ENCODE measurements at places on chromosomes 7 and 10.
A peak's percentile ranks its signal among the peaks of the same experiment; 100 is the strongest.

GRCh38 chr7:134073276-134073675, 53.9 kb upstream of the LRGUK start:
- DNase-seq, result no peak

- DNase-seq, result no peak
These were observed 624.5 kb downstream of the LRMDA start for GRCh38 chr10:76055963-76056362.

- peak; percentile 88 for DNase-seq
These were observed 8.4 kb upstream of the UCN3 start for GRCh38 chr10:5356302-5356763.

DNA sequence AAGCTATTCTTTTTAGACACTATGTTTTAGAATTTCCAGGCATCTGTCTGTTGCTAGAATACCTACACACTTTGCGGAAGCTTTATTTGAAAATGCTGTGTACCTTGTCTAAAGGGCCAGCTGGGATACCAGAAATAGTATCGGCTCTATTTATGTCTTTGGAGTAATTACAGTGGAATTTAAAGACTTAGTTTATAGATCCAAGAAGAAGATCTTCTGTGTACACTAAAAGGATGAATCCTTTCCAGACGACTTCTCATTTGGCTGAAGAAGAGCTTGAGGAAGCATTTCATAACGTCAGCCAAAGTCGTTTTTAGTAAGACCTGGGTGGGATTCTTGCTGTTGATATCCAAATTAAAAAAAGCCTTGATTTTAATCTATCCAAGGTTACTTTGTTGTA, 365.9 kb downstream of the INHBA start:
- no peak for DNase-seq

DNA sequence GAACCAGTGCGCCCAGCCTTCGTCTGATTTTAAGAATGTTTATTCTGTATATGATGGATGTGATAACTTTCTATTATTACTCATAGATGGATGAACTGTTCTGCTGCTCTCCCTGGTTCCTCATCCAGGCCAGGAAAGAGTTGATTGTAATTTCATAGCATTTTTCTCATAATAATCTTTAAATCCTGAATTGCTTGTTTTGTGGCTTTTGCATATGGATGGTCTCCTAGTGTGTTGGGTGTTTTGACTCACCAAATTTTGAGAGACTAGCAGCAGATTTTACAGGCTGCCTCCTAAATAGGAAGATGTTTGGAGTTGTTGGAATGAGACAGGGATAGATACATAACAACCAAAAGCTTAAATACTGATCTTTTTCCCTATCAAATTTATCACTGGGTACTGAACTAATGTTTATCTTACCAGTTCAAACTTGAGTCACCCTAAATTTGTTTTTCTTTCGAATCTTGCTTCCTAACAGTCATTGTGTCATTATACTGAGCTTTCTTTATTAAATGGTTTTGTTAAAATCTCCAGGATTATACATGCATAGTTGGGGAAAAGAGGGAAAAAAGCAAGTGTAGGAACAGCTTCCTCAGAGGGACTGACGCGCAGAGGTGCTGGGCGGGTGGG, 106.0 kb upstream of the GATA3 start:
- no peak for DNase-seq

- no peak for DNase-seq
These were observed 41.1 kb downstream of the PPP1R3C start for GRCh38 chr10:91591797-91592174.

- DNase-seq, result no peak
These were observed 254.8 kb downstream of the PHF14 start for GRCh38 chr7:11228515-11228914.

GRCh38 chr7:82623812-82624211, 180.2 kb upstream of the CACNA2D1 start:
- no peak for DNase-seq

DNA sequence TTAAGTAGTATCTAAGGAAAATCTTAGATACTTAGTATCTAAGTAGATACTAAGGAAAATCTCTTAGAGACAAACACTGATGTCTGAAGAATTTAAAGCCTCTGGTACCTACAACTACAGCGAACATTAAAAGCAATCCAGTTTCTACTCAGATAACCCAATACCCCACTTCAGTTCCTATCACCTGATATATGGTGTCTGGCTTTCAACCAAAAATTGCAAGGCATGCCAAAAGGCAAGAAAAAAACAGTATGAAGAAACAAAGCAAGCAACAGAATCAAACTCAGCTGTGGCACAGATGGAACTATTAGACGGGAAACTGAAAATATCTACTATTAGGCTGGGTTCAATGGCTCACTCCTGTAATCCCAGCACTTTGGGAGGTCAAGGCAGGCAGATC, 31.1 kb downstream of the ARHGAP12 start:
- no peak for DNase-seq

DNA sequence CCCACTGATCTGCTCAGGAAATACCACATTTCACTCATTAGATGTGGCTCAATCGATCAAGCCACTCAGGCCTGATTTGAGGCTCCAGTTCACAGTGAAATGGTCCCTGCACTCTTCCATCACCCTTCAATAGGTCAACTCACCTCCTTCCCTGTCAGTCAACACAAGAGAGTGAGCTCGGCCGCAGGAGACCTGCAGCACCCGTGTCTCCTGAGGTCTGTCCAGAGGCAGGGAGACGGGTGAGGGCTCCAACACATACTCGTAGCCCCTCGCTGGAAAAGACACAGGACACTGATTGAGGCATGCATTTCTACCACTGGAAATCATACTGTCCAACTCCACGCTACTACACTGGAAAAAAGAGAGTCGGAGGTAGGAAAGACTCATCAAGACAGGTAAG, 7.1 kb downstream of the RCC1L start:
- no peak for DNase-seq

GRCh38 chr7:6655636-6656385, 18.7 kb downstream of the ZNF316 start:
- no peak for DNase-seq

DNA sequence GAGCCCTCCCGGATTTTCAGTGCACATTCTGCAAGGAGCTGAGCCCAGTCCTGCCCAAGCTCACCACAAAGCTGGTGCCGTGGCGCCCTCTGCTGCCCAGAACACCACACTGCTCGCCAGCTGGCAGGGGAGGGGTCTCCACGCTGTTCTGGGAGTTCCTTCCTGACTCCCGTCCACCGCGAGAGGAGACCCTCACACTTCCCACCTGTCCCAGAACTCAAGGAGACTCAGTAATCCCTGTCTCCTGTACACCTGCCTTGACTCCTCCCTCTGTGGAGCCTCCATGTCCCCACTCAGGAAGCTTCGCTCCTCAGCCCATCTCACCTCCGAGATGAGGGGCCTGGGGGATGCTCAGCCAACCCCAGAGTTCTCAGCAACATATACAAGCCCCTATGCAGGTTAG, 11.3 kb downstream of the C10orf105 start:
- peak; percentile 31 for DNase-seq

DNA sequence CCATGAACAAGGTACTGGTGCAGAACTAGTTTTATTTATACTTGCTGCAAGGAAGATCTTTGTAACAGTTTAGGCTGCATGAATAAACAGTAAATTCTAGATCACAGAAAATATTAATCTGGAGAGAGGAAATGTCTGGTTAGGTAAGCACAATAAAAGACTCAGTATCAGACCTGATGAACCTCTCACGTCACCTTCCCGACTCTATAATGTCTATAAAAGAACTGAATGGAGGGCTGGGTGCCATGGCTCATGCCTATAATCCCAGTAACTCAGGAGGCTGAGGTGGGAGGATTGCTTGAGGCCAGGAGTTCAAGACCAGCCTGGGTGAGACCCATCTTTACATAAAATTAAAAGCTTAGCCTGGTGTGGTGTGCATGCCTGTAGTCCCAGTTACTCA, 65.9 kb downstream of the FAM171A1 start:
- DNase-seq, result no peak

DNA sequence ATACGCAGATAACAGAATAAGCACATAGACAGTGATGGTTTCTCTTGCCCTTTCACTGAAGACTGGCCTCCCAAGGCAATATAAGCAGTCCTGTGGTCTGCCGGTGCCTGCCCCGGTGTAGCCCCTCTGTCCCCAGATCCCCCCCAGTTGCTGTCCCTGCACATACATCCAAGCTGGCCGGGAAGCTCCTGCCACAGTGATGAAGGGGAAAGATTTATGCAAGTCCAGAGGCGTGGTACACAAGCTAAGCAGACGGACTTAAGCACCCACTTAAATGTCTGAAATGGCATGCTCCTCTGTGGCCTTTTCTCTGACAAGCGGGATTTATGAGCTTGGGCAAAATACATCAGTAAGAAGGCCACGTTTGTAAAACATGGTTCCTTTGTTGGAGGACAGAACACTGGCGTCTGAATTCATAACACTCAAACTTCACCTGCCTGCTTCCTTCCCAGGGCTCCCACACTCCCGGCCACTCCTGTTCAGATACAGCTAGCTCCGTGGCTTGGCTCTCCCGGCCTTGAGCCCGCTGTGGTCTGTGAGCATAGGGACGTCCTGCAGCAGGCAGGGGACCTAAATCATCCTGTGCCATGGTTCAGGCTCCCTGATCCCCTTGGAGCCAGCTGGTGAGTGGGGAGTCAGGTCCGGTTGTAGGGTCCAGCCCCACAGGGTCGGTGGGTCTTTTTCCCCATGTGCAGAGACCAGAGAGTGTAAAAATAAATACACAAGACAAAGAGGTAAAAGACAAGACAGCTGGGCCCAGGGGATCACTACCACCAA, 61.7 kb upstream of the PPP2R2D start:
- DNase-seq, result no peak

DNA sequence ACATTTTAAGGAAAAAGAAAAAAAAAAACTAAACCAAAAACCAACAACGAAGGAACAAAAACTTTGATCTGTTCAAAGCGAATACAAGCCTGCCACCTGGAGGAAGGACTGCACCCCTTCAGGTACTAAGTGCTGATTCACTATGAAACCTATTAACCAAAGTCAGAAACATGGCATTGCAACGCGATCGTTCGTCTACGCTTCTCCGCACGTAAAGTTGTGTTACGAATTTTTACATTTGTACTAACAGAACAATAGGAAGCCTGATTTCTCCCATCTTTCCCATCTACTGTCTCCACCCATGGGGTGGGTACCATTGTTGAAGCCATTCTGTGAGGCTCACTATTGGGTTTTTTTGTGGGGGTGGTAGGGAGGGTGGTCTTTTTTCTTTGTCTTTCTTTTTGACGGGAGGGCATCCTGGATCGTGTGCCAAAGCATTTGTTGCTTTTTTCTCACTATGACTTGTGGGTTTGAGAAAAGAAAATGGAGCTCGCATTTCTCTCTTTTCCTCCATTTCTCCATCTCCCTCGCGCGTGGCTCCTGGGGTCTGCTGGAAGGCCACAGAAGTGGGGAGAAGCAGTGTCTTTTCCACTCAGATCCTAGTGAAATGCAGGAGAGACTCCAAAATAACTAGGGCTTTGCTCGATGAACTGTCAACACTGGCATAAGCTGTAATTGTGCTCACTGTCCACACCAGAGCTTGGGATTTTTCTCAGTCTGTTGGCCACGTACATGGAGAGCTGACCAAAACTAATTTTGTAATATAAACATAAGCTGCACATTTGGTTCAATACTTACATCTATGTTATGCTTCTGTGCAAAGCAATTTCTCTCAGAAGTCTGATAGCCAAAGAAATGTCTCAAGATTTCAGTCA, 100.9 kb upstream of the YAE1 start:
- peak; percentile 13 for DNase-seq

GRCh38 chr10:115801992-115802391, 471.0 kb downstream of the GFRA1 start:
- no peak for DNase-seq

GRCh38 chr7:582081-582835, 62.6 kb upstream of the PDGFA start:
- no peak for DNase-seq

- no peak for DNase-seq
These were observed 18.9 kb downstream of the RCC1L start for GRCh38 chr7:75054744-75055143.

DNA sequence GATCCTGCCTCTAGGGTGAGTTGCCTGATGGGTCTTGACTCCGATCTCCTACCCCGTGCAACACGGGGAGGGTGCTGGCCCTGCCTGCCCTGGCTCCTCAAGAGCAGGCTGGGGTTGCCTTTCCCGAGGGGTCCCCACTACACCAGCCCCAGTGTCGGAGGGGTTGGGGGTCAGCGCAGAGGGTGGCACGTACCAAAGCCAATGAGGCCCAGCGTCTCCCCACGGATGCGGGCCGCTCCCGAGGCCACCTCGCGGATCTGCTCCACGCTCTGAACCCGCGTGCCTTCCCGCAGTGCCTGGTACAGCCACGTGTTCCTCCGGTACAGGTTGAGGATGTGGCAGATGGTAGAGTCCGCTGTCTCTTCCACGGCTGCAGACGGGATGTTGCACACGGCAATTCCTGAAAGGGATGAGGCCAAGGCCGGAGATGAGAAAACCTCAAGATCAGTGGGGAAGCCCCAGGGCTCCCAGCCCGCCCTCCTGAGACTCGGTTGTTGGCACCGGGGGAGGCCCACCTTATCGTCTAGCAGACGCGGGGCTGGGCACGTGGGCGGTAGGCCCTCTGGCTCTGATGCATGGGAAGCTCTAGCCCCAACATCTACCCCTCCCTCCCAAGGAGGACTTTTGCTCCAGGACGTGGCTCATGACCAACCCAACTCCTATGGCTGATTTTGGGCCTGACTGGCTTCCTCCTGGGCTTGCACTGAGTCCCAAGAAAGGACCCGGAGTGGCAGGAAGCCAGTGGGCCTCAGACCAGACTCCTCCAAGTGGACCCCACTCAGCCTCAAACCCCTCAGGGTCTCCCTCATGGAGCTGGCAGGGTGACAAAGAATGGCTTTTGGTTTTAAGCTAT, 56.1 kb downstream of the ZRANB1 start:
- DNase-seq, result no peak

GRCh38 chr10:103791858-103792257, 63.5 kb downstream of the SH3PXD2A start:
- no peak for DNase-seq

DNA sequence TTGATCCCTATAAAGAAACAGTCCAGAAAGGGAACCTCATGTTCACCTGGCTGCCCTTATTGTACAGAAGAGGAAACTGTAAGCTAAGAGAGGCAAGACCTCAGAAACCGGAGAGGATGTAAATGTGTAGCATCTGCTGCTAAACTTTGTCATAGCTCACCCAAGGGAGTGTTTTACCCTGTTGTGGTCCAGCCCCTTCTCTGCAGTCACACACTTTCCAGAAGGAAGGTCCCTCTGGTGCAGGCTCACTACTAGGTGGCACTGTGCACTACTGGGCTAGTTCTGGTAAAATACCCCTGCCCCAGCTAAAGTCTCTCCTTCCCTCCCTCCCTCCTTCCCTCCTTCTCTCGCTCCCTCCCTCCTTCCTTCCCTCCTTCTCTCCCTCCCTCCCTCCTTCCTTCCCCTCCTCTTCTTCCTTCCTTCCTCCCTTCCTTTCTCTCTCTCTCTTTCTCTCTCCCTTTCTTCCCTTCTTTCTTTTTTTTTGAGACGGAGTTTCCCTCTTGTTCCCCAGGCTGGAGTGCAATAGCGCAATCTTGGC, 42.5 kb upstream of the LCOR start:
- DNase-seq, result peak; percentile 20

- peak; percentile 72 for DNase-seq
These were observed 285.7 kb downstream of the RPS24 start for GRCh38 chr10:78319371-78319770.

DNA sequence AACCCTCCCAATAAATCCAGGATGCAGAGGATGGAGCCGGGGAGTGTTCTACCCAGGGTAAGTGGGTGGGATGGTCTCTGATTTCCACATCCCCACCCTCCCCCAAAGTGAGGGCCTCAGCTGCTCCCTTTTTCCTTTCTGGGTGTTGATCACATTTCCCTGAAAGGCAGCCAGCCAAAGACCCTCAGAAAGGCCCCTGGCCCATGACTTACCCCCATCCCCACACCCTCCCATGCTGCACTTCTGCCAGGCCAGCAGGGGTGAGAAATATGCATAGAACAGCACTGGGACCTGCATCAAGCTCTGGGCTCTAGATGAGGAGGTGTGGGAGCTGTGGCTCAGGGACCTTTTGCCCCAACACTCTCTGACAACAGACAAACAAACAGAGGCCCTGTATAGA, 927.3 kb upstream of the ZNF722 start:
- DNase-seq, result no peak
